ENCODE measurements at places on chromosomes 4 and X.

GRCh38 chr4:152540941-152541340, 5.0 kb upstream of the FBXW7 start:
- DNase-seq: no peak

DNA sequence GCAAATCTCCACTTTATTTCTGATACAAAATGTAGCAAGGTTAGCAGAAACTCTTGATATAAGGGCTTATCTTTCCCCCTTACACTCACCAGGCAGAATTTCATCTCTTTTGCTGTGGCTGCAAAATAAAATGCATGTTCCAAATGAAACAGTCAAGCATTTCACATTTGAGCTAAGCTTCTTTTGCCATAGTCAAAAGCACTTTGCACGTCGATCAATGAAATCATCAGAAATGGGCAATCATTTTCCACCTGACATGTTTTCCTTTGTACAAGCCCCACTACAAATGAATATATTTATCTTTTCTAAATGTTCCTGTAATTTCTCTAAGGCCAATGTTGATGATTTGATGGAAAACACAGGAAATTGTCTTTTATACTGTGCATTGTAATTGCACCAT, 178.4 kb downstream of the ANKRD50 start:
- DNase-seq: no peak

GRCh38 chrX:19243431-19243830, 100.3 kb upstream of the PDHA1 start:
- no peak for DNase-seq

- DNase-seq: no peak
Observed at GRCh38 chr4:71268166-71268565, 70.7 kb upstream of the SLC4A4 start.

GRCh38 chrX:10233696-10234095, 76.9 kb downstream of the CLCN4 start:
- no peak for DNase-seq

DNA sequence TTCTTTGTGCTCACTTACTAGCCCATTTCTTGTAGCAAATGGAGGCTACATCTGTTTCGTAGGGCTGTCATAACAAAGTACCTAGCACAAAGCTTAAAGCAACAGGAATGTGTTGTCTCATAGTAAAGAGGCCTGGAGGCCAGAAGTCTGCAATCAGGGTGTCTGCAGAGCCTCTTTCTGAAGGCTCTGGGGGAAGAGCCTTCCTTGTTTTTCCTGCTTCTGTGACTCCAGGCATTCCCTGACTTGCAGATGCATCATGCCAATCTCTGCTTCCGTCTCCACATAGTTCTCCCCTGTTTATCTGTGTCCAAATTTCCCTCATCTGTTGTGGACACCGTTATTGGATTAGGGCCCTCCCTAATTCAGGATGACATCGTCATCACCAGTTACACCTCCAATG, 67.1 kb downstream of the SHROOM2 start:
- no peak for DNase-seq

DNA sequence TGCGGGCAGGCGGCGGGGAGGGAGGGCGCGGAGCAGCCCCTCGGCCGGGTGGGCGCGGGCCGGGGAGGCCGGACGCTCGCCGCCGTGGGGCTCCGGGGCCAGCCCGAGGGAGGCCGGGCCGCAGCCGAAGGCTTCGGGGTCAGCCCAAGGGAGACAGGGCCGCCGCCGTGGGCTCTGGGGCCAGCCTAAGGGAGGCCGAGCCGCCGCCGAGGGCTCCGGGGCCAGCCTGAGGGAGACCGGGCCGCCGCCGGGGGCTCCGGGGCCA, 251 bp downstream of the KIAA0232 start:
- DNase-seq: no peak

- DNase-seq: peak; percentile 49
Observed at GRCh38 chrX:21960569-21961541, 20.3 kb downstream of the SMS start.

GRCh38 chr4:1238676-1239000, 10.3 kb downstream of the CTBP1 start:
- no peak for DNase-seq

- no peak for DNase-seq
Observed at GRCh38 chrX:47204970-47205369, 11.3 kb downstream of the UBA1 start.

GRCh38 chr4:169963998-169964397, 62.2 kb downstream of the MFAP3L start:
- DNase-seq: no peak

GRCh38 chr4:108561116-108561515, 59.3 kb upstream of the RPL34 start:
- DNase-seq: no peak

GRCh38 chrX:18941896-18942295, 42.0 kb downstream of the PHKA2 start:
- no peak for DNase-seq

DNA sequence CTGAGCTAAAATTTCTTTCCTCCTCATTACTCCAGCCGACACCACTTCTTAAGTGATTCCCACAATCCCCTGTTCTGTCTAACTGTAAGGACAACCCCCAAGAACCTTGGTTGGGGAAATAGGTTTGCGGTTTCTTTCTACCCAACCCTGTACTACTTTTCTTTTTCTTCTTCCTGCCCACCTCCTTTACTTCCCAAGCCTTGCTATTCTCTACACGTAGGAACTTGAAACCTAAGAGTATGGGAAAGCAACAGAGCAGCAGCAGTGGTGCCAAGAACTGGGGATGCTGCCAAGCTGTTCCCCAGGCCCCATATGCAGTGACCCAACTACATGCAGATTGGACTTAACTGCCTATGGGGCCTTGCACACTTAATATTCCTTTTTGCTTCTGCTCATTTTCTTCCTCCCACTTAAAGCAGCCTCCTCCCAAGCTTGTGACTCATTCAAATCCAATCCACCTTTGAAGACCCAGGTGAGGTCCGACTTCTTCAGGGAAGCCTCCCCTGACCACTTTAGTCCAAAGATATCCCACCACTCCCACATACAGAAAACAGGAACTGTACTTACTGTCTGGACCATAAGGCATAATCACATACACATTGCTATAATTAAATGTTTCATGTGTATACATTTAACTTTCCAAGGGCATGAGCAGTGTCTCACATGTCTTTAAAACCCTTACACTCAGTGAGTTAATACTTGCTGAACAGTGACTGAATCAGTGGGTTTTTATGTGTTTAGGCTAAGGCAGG, 1.7 kb downstream of the FAM120C start:
- peak; percentile 21 for DNase-seq

GRCh38 chrX:53088136-53088974, 5.6 kb upstream of the KANTR start:
- DNase-seq: no peak

GRCh38 chr4:19230906-19231545, 1020.7 kb upstream of the SLIT2 start:
- DNase-seq: no peak

DNA sequence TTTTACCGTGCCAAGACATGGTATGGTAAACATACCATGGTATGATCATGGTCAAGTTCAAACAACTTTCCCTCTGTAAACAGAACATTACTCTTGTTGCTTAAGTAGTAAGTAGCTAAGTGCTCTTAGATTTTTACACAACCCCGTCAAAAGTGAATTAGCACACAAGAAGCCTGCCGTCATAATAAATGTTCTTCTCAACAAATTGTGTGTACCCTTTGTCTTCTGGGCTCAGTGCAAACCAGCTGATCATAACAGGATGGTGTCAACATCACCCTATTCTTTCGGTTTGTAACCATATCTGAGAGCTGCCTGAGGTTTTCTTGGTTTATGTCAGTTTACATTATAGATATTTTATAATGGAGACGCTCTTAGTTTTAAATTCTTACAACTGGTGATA, 28.8 kb downstream of the MSL3 start:
- DNase-seq: no peak

DNA sequence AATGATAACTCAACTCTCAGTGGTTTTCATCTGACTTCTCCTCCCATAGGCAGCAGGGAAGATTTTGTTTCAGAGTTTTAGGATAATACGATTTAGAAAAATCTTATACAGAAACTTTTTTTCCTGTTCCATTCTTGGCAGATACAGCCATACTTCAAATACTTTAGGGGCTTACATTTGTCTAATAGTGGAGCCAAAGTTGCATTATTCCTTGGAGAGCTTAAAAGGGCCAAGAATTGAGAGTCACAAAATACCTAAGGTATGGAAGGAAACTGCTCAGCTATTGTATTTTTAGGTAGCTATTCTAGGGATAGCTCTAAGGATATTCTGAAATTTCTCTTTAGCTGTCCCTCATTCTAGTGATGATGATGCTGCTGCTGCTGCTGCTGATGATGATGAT, 132.9 kb upstream of the PTCHD1 start:
- no peak for DNase-seq

DNA sequence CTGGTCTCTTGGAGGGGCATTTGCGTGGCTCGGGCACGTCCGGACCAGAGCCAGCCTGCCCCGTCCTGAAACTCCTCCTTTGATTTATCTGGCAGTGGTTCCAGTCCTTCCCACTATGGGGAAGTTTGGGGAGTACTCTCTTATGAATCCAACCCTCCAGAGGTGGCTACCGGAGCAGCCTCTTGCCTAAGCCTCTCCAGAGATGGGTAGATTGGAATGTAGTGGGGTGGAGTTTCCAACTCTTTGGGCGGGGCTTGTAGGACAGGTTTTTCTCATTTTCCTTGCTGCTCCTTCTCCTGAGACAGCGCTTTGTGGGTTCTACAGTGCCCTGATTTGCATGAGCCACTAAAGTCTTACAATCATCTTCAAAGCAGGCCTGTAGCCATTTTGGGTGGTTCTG, 60.1 kb upstream of the XAGE1B start:
- DNase-seq: no peak

DNA sequence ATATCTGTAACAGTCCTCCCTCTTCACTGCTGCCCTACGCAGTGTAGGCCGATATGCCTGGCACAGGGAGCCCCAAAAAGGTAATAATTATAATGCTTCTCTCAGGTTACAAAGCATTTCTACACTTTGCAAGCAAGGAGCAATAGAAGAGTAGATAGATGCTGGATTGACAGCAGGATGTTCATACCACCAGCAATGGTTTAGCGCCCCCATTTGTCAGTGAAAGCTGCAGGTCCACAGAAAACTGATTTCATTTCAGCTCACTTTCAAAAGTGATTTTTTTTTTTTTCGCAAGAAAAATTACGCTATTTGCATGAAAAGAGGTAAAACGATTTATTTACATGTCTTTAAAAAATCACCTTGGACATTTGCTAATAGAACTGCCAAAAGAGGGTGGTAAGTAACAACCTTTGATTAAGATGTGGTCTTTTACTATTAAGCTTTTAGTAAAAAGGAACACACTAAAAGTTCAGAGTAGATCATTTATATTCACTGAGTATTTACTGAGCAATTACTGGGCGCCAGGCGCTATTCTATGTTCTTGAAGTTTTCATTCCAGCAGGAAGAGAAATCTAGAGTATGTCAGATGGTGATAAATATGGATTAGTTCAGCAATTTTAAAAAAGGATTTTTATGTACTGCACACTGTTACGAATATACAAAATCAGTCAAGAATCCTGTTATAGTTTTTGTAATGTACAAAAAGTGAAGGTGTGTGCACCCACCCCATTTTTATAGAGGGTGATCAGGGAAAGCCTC, 34.4 kb downstream of the HPF1 start:
- peak; percentile 16 for DNase-seq

DNA sequence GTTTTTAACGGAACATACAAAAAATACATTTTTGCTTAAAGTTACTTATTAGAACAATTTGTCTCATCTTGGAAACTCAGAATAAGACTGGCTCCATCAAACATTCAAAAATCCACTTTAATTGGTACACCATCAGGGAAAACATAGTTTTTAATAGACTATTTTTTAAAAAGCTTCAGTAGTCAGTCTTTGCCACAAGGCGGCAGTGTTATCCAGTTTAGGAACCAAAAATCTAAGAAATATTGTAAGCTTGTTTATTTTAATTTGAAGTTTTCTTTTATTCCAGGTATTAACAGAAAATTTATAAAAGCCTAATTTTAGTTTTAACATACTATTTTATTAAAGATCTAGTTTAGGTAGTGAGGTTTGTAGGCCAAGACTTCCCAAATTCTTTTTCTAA, 107.7 kb downstream of the APOOL start:
- peak; percentile 10 for DNase-seq

DNA sequence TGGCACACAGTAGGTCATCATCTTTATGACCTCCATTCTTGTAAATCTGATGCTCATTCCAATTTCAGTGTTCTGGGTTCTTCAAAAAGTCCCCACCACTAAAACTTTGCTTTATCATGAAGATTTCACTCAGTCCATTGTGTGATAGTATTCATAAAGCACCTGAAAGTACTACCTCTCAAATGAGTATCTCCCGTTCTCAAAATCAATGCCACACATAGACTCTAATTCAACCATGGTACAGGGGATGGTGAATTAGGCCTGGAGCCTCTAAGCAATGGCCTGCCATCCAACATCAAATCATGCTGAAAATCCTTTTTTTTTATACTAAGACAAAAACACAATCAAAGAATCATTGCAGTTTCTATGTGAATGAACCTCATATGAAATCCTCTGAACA, 19.4 kb upstream of the WAS start:
- no peak for DNase-seq

DNA sequence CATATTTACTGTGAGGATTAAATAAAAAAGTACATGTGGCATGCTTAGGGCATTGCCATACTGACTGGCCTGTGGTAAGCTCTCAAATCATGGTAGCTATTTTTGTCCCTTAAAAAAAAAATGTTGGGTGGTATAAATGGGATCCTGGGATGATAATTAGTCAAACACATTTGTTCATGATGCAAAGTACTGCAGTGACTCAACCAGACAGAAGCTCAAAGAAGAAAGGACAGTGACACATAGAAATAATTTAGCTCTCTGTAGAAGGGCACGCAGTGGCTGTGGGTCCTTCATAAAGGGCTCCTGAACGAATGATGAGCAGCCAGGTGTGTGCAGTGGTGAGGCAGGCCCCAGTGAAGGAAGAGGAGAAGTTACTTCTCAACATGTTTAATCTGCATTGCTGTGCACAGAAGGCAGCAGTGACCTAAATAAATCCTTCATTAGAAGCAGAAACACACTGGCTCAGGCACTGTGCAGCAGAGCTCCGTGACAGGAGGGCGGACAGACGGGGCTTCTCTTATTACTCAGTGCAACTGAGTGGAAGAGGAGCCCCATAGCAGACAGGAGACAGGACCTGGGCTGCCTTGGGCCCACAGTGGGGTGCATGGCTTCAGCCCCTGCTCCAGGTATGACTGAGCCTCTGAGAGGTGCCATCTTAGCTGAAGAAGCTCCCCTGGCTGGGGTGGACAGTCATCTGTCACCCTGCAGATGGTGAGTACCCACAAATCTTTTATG, 20.3 kb downstream of the HS3ST1 start:
- DNase-seq: no peak

GRCh38 chr4:150827226-150827625, 187.9 kb downstream of the LRBA start:
- no peak for DNase-seq

All from NB4 (cell line).